HS-27A (cell line): ENCODE measurements at places on chromosomes 5 and 9.

DNA sequence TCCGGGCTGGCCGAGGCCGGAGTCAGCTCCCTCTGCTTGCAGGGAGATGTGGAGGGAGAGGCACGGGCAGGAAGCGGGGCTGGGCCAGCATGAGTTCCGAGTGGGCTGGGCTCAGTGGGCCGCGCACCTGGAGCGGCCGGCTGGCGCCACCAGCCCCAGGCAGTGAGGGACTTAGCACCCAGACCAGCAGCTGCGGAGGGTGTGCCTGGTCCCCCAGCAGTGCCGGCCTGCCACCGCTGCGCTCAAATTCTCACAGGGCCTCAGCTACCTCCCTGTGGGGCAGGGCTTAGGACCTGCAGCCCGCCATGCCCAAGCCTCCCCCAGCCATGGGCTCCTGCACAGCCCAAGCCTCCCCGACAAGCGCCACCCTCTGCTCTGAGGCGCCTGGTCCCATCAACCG is 700.3 kb downstream of the DNAH5 start:
- no peak for DNase-seq

- no peak for DNase-seq
Measured at GRCh38 chr5:14153932-14154731, 11.0 kb downstream of the TRIO start.

GRCh38 chr9:33017283-33018041 is 7.6 kb upstream of the DNAJA1 start:
- no peak for DNase-seq

- no peak for DNase-seq
Measured at GRCh38 chr9:96321515-96321914, 19.5 kb upstream of the HSD17B3 start.

DNA sequence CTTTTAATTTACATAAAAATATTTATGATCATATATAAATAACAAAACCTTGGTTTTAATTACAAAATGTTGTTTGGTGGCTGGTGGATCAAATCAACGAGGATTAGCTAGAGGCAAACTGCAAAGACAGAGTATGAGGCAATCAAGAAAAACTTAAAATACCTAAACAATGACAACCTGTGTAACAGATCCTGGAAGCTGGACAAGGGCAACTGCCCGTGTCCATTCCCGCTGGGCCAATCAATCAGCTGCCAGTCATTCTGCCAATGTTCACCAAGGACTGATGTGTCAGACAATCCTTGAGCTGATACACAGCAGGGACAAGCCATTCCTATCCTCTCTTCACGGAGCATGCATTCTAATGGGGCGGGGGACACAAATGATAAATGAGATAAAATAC is 3.2 kb upstream of the TENT4A start:
- no peak for DNase-seq

GRCh38 chr5:160959804-160960203 is 107.8 kb upstream of the ATP10B start:
- DNase-seq = no peak

DNA sequence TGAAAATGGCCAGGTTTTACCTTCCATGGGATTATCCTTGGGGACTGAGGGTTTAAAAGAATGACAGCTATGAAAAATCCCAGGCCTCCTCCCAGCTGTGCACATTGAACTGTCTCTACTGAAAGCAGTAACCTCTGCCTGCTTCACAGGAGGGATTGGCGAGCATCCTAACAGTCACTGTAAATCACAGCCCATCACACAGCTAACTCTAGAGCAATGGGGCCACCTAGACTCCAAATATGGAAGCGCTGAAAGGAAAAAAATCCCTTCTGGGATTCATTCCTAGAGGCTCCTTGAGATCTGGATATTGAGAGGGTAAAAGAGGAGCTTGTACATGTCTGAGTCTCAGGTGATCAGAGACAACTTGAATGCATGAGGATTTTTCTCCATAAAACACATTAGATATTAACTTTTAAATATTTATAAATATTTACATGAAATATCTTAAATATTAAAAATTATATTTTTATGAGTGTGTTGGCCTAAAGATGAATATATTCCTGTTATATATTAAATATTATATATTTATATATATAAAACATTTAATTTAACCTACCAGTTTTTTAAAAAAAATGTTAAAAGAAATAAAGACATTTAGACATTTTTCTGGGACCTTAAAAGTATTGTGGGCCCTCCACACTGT is 133.8 kb upstream of the SLC24A2 start:
- peak; percentile 15 for DNase-seq

DNA sequence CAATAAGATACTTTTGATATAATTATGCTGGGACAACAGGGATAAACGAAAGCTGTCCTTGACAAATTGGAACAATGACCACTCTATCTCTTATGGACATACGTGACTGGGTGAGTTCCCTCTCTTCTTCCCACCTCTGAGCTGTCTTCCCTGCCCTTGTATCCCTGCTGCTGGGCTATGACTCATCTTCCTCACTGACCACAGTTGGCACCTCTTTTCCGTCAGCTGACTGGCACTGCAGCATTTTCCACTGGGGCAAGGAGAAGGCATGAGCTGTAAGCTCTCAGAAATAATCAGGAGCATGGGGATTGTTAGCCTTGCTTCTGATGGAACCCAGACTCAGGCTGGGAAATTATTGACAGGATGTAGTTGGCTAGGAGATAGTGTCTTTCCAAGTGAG is 48.7 kb downstream of the PCSK1 start:
- DNase-seq = peak; percentile 40

- DNase-seq = no peak
Measured at GRCh38 chr9:107932046-107932445, 442.5 kb upstream of the KLF4 start.

DNA sequence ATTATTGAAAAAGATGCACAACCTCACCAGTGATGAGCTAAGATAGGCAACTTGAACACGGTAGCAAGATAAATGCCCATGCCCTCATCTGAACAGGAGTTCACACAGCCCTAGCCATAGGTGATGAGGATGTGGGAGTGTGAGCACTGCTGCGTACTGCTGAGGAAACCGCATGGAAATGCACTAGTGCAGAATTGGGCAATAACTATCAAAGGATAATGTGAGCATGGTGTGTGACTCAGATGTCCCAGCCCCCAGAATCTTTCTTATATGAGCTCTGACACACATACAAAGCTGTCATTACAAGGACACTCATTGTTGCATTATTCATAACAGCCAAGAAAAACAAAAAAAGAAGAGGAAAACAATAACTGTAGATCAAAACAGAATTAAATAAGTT is 521.2 kb downstream of the IRX1 start:
- no peak for DNase-seq

DNA sequence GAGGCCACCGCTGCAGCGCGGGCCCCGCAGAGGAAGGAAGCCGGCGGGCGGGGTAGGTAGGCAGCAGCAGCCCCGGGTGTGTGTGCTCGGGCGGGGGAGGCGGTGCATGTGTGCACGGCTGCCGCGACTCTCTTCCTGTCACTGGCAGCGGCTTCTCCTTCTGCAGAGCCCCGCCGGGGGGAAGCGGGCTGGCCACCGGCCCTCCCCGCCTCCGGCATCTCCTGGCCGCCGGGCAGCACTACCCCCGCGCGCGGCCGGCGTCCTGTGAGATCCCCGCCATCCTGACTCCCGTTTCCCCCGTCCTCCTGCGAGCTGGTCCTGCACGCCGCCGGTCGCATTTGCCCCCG is 315 bp downstream of the PIK3R1 start:
- no peak for DNase-seq

DNA sequence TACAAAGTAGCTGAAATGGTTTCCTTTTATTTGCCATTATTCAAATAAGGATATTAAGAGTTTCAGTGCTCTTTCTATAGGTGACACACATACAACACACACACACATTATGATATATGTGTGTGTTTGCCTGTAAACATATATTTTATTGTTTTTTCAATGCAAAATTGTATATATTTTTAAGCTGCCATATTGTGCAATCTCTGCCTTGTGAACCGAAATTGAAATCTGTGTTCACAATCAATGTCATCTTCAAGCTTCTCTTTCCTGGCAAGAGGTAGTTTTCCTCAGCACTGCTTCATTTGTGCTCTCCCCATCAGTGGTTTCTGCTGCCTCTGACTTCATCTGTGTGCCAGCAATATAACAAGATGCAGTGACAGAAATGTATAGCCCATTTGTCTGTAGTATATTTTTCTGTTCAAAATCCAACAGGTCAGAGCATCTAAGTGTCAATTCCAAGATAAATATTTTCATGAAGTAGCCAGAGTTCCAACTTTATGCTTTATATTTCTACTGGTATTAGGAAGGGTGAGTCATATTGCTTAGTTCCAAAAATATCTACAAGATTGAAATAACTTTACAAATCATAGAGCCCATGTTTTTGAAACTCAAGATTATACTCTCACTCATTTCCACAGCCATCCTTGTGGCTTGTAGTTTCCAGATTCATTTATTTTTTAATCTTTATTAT is 1704.8 kb upstream of the CDH9 start:
- no peak for DNase-seq

DNA sequence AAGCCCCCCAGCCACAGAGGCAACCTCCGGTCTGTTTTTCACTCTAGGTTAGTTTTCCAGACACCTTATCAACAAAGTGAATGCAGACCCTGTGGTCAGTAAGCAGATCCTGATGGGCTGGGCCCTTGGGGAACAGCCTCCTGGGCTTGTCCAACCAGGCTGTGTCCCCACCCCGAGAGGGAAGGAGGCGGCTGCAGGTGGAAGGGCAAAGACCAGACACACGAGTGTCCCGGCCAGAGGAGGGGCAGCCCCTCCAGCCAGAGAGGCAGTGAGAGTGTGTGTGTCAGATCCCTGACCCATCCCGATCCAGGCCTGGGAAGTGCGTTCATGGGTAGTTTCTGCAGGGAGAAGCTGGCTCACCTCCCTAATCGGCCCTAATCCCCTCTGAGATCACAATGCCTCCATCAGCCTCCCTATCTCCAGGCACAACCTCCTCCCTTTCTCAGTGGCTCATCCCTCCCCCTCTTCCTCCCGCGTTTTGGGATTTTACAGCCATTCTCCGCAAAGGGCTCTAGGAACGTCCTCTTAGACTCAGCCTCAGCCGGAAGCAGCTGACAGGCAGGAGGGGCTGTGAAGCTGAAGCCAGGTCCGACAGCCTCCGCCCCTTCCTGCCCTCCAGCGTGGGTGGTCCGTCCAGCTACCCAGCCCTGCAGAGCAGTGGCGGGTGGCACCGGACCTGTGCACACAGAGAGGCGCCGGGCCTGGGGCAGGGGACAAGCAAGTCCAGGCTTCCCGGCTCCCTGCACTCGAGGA is 9.7 kb downstream of the SLC12A7 start:
- no peak for DNase-seq
